ENCODE measurements at places on chromosomes 2 and 18. TPM values are rescaled to one million over a fixed set of nuclear protein-coding genes. Genes with fewer than 3 reads are reported as not detected.

DNA sequence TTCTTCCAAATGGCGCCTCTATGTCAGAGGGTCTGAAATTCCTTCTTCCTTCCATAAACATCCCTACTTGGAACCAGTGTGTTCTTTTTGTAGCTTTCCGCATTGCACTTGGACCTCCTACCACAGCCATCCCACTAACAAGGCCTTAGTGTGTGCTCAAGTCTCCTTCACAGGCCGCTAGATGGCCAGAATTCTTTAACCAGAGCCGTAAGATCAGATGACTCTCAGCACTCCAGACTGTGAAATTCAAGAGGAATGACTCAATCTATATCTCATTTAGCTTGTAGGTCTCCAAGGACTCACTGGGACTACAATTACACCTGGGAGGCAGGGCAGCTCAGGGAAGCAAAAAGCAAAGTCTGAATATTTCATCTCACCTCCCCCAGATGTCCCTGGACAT lies 298.9 kb downstream of the EIPR1 start:
- DNase-seq, result no peak

DNA sequence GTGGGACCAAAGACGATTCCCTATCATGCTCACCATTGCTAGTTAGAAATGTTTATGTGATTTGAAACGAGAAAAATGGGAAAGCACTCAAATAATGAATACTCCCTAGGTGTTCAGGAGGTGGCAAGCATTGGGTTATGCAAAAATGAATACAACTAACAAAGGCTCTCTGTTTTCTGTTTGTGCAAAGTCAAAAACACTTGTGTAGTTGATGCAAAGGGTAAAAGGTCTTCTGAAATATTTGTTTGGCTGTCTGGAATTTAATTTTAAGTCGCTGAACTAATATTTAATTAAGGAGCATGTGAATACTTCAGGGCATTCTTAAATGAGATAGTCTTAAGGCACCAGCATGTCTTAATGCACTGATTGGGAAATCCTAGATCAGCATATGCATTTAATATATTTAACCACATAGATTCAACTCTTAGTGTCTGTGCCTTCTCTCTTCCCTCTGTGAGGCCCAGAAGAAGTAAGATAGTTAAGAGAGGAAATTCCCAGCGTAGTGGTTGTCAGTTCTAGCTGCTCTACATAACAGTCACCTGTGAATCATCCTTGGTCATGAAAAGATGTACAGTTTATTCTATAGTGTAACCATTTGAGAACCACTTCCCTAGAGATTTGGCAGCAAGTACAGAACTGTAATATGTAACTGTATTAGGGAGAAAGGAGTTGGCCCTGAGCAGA lies 111.9 kb downstream of the EPC2 start:
- DNase-seq, result peak; percentile 44

DNA sequence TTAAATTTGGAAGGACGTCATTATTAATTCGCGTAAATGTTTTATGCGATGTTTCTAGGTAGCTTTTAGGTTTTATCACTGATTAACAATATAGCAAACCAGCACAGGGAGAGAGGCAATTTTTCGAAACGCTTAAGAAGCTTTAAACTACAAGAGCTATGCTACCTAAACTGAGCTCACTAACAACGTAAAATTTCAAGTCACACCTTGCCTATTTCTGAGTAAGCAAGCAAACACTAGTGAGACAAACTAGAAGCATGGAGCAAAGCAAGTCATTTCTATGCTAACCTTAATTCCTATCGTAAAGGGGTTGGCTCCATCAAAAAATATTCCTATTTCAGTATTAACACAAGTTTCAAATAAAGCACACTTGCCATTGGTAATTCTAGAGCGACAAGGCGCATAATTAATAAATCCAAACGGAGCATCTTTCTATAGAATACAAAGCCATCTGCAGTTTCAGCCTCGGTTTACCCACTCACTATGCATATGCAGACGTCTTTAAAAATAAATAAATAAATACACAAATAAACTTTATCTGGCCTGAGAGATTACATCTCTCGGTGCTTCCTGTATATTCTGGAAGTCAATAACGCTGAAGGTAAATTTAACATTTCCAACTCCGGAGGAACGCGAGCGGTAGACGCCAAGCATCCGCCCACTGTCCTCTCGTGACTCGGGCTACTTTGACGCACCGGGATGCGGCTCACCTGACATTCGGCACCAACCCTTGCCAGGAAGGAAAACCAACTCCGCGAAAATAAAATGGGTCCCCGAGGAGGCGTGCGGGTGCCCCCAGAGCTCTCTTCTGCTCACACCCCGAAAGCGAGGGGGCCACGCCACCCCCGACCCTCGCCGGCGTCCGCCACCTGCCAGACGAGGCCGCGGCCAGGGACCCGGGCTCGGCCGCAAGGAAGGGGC lies 947 bp downstream of the ITSN2 start:
- peak; percentile 32 for DNase-seq

- no peak for DNase-seq
These were observed 66.9 kb downstream of the CDH20 start for GRCh38 chr18:61400016-61400635.

- DNase-seq, result no peak
These were observed 190.7 kb downstream of the INSIG2 start for GRCh38 chr2:118279005-118279404.

GRCh38 chr2:60490848-60491247 lies 62.6 kb downstream of the BCL11A start:
- no peak for DNase-seq

DNA sequence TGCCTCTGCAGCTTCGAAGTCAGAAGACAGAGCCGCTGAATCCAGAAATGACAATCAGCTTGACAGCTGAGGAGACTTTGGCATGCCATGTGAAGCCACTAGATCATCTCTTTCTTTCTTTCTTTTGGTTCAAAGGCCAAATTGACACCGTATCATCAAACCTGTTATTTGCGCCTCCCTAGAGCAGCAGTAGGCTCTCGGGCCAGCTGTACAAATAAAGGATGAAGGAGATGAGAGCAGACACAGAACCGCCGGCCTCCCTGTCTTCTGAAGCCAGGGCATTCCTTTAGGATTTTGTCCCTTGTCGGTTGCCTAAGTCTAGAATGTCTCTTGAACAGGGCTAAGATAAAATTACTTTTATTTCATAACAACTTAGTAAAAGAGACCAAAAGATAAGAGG lies 36.8 kb downstream of the COL4A4 start:
- DNase-seq, result no peak

DNA sequence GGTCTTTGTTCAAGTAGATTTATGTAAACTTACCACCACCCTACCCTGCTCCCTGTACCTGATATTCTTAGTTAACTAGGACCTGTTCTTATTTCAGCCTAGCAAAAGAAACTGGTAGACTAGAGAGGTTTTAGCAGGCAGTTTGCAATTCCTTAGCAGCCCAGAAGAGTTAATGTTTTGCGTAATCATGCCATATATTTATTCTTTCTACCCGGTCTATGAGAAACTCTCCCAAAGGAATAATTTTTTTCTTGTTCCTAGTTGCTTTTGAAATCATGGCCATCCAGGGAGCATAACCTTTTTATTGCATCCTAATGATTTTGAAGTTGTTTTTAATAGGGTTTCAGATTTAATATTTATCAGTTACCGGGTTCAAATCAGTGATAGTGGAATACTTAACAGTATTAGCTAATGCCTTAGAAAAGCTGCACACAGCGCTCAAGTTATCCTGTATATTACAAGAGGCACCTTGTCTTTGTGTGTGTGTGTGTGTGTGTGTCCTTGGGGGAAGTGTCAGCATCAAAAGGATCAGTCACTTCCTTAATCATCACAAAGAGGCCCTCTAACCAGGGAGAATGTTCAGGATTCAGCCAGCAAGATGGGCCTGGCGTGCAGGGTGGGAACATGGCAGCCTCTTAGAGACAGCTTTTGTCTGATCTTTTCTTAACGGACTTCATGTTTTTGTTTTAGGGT lies 52.9 kb downstream of the CABLES1 start:
- DNase-seq, result no peak

- no peak for DNase-seq
These were observed 19.3 kb downstream of the PRKAG3 start for GRCh38 chr2:218812096-218812815.

DNA sequence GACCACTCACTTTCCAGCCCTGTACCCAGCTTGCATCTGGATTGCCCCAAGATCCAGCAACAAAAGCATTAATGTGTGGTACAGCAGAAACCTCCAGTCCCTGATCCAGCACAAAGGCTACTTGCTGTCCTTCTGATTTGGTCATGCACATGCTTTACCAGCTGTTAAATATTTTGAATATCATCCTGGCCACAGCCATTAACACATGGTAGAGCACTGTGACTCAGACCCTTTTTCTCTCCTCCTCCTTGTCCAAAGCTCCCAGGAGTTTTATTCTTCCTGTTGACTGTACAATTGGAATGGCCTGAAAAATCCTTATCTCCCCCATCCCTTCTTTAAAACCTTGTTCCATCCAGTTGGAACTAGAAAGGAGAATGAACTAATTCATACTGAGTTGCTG lies 419.7 kb upstream of the TNP1 start:
- peak; percentile 93 for DNase-seq

GRCh38 chr2:25903216-25903776 lies 25.0 kb upstream of the ASXL2 start:
- DNase-seq, result no peak

- no peak for DNase-seq
These were observed 152.3 kb downstream of the MYO5B start for GRCh38 chr18:50042611-50043010.

- DNase-seq, result no peak
These were observed 2.4 kb downstream of the NFATC1 start for GRCh38 chr18:79397830-79398761.

DNA sequence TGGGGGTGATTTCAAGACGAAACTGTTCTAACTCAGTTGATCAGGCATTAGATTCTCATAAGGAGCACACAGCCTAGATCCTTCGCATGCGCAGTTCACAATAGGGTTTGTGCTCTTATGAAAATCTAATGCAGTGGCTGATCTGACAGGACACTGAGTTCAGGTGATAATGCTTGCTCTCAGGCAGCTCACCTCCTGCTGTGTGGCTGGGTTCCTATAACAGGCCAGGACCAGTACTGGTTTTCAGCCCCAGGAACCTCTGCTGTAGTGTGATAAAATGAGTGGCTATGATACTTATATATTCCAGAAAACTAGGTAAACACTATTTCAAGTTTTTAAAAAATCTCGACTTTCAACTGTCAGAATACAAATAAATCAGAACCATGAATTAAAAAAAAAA lies 271.4 kb downstream of the GALNT13 start:
- no peak for DNase-seq

DNA sequence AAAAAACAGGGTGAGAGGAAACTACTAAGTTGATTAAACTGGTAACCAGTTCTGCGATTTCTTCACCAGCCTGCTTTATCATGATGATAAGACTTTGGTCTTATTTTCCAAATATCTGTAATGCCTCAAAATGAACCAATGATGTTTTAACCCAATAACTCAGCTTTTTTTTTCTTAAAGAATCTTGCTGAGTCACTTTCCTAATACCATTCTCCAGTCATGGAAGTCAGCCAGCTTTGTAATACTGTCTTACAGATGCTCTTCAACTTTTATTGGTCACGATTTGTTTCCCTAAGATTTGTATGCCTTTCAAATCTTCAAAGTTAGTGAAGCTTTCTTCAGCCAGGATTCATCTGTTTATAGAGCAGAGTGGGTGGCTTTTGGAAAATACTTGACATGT lies 47.7 kb upstream of the SMIM21 start:
- peak; percentile 36 for DNase-seq

GRCh38 chr2:218019411-218020060 lies 16.7 kb upstream of the TNS1 start:
- DNase-seq, result no peak

DNA sequence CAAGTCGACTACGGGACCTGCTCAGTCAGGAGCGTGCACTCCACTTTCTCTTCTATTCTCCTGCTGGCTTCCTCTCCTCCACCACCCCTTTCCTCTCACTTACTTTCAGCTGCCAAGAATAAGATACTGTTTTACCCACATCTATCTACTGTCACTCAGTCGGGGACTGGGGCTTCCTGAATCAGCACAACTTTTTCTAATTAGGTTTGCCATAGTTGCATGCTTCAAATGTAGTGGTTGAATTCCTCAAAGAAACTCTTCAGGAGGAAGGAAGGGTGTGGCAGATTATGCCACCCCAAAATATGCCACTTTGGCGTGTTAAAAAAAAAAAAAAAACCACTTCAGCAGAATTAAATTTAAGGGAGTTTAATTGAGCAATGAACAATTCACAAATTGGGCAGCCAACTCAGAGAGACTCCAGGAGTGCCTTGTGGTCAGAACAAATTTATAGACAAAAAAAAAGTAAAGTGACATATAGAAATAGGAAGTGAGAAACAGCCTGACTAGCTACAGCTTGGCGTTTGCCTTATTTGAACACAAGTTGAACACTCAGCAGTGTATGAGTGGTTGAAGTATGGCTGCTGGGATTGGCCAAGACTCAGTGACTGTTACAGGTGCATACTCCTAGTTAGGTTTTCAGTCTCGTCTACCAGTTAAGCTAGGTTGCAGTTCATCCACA lies 32.5 kb upstream of the RMDN2 start:
- DNase-seq, result peak; percentile 37

- DNase-seq, result no peak
These were observed 29.1 kb downstream of the PRKD3 start for GRCh38 chr2:37295469-37296073.

GRCh38 chr2:134482766-134483340 lies 229.0 kb downstream of the MGAT5 start:
- DNase-seq, result no peak

- DNase-seq, result peak; percentile 79
These were observed 420.2 kb upstream of the CHST9 start for GRCh38 chr18:27605107-27605834.

GRCh38 chr2:126901459-126901858 lies 2.8 kb downstream of the TEX51 start:
- no peak for DNase-seq

- no peak for DNase-seq
These were observed 17.3 kb upstream of the KCNF1 start for GRCh38 chr2:10894264-10894935.

GRCh38 chr2:132813422-132813821 lies 143.4 kb upstream of the LYPD1 start:
- no peak for DNase-seq

GRCh38 chr18:32324181-32324580 lies 134.3 kb downstream of the MEP1B start:
- DNase-seq, result no peak

DNA sequence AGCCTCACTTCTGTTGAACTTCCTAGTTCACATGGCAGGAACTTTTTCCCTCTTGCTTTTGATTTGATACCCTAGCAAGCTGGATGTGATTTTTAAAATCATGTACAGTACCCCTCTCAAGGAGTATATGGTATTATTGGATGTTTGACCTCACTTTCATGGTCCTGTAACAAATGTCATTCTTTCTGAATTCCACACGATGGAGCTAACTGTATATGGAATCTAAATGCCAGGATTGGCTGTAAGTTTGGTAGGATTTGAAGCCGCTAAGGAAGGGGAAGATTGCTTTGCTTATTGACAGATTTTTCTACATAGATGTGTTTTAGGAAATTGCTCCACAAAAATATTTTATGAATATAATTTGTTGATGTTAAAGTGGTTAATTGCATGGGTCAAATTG lies 18.3 kb downstream of the MAIP1 start:
- peak; percentile 19 for DNase-seq

RAB6D gene
- total RNA-seq, result not detected

ANXA4 gene
- 89.9 TPM for total RNA-seq

ACKR3 gene
- 1.7 TPM for total RNA-seq

CPS1 gene
- 50.7 TPM for total RNA-seq

IL36RN gene
- not detected for total RNA-seq

FSHR gene
- total RNA-seq, result not detected

UGT1A9 gene
- not detected for total RNA-seq

RGPD8 gene
- total RNA-seq, result 4.3 TPM

TPO gene
- not detected for total RNA-seq

RGPD4 gene
- total RNA-seq, result not detected

LHCGR gene
- not detected for total RNA-seq

AMER3 gene
- total RNA-seq, result not detected

SETBP1 gene
- total RNA-seq, result 0.10 TPM

WDR35 gene
- 14.7 TPM for total RNA-seq

ATOH8 gene
- 1.7 TPM for total RNA-seq

DNAJC27 gene
- 3.8 TPM for total RNA-seq

Measured in A172 (cell line).